ENCODE measurements at places on chromosomes 3 and 15.

GRCh38 chr3:41265011-41265545 is 65.8 kb downstream of the CTNNB1 start:
- no peak overlapping the region for H3K4me3 ChIP-seq
- H3K27ac ChIP-seq: no peak overlapping the region
- DNase-seq: no peak
- H3K4me1 ChIP-seq: no peaks in the 10 kb centered on the region

- no peaks in the 10 kb centered on the region for H3K36me3 ChIP-seq
- no peaks in the 10 kb centered on the region for H3K4me1 ChIP-seq
- no peak for DNase-seq
- no peak overlapping the region for H3K4me3 ChIP-seq
- no peak overlapping the region for H3K27ac ChIP-seq
- no peaks in the 10 kb centered on the region for H3K27me3 ChIP-seq
These were observed 15.3 kb downstream of the APBA2 start for GRCh38 chr15:28900892-28901586.

GRCh38 chr3:116058844-116059243 is 386.4 kb downstream of the LSAMP start:
- no peak overlapping the region for H3K27ac ChIP-seq
- H3K4me3 ChIP-seq: no peak overlapping the region
- no peaks in the 10 kb centered on the region for H3K36me3 ChIP-seq
- no peaks in the 10 kb centered on the region for H3K27me3 ChIP-seq

- no peak for DNase-seq
- H3K36me3 ChIP-seq: no peaks in the 10 kb centered on the region
- H3K27me3 ChIP-seq: no peaks in the 10 kb centered on the region
- H3K27ac ChIP-seq: no peak overlapping the region
- no peak overlapping the region for H3K4me3 ChIP-seq
These were observed 1375.4 kb downstream of the NSUN3 start for GRCh38 chr3:95438274-95438673.

GRCh38 chr3:106714400-106714799 is 662.8 kb upstream of the CCDC54 start:
- no peak overlapping the region for H3K27ac ChIP-seq
- no peaks in the 10 kb centered on the region for H3K4me1 ChIP-seq
- no peak for DNase-seq
- H3K36me3 ChIP-seq: no peaks in the 10 kb centered on the region

DNA sequence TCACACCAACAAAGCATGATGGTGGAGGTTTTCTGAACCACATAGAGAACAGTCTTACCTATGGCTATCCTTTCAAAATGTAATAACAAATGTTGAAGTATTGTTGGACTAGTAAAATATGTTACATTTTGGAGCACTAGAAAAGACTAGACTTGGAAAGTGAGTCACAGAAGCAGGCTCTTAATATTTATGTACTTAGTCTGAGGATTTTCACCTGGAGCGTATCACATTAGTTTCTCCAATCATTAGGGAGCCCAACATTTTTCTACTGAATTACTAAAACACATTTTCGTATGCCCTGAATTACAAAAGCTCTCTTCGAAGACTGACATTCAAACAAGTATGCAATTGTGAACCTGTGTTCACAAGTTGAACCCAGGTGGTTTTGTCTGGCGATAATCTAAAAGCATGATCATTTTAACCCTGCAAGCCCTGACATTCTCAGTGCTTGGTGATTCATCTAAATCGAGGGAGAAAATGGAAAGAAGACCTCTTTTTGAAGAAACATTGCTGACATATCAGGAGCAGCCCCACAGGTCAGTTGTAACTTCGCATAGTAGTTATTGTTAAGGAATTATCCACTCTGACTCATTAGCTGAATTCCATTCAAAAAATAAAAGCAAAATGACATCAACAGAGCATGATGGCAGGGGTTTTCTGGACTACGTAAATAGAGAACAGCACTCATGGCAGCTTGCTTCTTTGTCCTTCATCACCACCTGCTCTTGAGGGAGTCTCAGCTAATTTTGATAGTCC is 679.8 kb upstream of the NECTIN3 start:
- H3K27ac ChIP-seq: no peak overlapping the region
- no peak overlapping the region for H3K4me3 ChIP-seq
- H3K36me3 ChIP-seq: no peaks in the 10 kb centered on the region
- no peak for DNase-seq

DNA sequence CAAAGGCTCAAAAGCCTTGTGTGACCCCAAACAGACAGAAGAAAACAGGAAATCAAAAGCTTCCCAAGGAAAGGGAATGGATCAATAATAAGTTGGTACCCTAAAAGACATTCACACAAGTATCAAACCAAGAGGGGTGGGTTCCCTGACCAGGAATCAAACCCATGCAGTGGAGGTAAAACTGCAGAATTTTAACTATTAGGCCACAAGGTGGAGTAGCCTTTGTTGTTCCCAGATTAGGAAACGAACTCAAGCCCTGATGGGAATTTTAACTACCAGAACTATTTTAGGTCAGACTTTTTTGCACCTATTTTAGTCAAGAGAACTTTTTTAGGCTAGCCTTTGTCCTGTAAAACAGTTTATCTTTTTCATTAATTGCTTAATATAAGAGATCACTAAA is 31.4 kb downstream of the SETMAR start:
- no peak for DNase-seq
- H3K4me3 ChIP-seq: no peak overlapping the region
- no peak overlapping the region for H3K27ac ChIP-seq

DNA sequence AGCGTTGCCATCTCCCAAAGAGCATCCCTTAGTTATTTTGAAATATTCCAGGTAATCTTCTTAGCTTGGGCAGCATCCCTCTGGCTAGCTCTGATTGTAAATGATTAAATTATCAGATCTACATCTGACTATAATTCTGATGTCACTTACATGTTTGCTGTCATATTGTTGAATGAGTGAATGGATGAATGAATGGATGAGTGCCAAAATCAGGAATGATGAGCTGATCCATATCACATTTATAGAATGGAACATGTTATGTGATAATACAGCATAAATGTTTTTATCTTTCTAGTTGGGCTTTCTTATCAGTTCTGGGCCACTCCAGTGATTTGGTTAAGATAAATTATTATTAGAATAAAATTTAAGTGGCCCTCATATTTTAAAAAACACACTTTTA is 14.0 kb downstream of the FAN1 start:
- peaks cover 33% of the 10 kb centered on the region for H3K36me3 ChIP-seq
- H3K4me1 ChIP-seq: no peaks in the 10 kb centered on the region
- H3K4me3 ChIP-seq: no peak overlapping the region

Data from body of pancreas (tissue), 4 donors.